ENCODE measurements at places on chromosomes 16 and 17. TPM values are rescaled to one million over a fixed set of nuclear protein-coding genes. Genes with fewer than 3 reads are reported as not detected.

The CDC42EP4 gene
- total RNA-seq: 3.7 TPM

The CDK5R1 gene
- total RNA-seq: 23.8 TPM

The ZNF174 gene
- 18.6 TPM for total RNA-seq

GRCh38 chr16:84617041-84617790 is 662 bp downstream of the COTL1 start:
- H3K27ac ChIP-seq: no peak overlapping the region
- peaks cover 55% of the 10 kb centered on the region for H3K4me1 ChIP-seq
- H3K36me3 ChIP-seq: peaks cover 19% of the 10 kb centered on the region
- H3K4me3 ChIP-seq: peak overlapping the region; percentile 91
- H3K27me3 ChIP-seq: no peaks in the 10 kb centered on the region
- peak; percentile 35 for DNase-seq

GRCh38 chr17:66803474-66803951 is 31.4 kb upstream of the CACNG5 start:
- no peaks in the 10 kb centered on the region for H3K27me3 ChIP-seq
- no peak for DNase-seq
- no peak overlapping the region for H3K27ac ChIP-seq
- peaks cover 3% of the 10 kb centered on the region for H3K4me1 ChIP-seq
- peaks cover 12% of the 10 kb centered on the region for H3K36me3 ChIP-seq
